Spinal cord (tissue), 10 donors: ENCODE measurements at places on chromosomes 2 and 18. TPM values are rescaled to one million over a fixed set of nuclear protein-coding genes. Genes with fewer than 3 reads are reported as not detected.

Gene GBX2
- 10.5 TPM for polyA plus RNA-seq

Gene CRYGD
- polyA plus RNA-seq = 7.1 TPM

Gene CFAP221
- 16.2 TPM for polyA plus RNA-seq

Gene PLEKHH2
- polyA plus RNA-seq = 9.0 TPM

Gene ZC3H15
- polyA plus RNA-seq = 89.1 TPM

Gene DES
- 3.5 TPM for polyA plus RNA-seq

Gene HJURP
- 11.0 TPM for polyA plus RNA-seq

Gene TANK
- 40.5 TPM for polyA plus RNA-seq

Gene RNU2-63P
- polyA plus RNA-seq = not detected

Gene DLX1
- polyA plus RNA-seq = 0.29 TPM

Gene MOGAT1
- 0.20 TPM for polyA plus RNA-seq

Gene EPHA4
- polyA plus RNA-seq = 54.5 TPM

Gene PID1
- polyA plus RNA-seq = 60.4 TPM

Gene CHRND
- 0.74 TPM for polyA plus RNA-seq

Gene PMAIP1
- polyA plus RNA-seq = 1.9 TPM

Gene TEX44
- not detected for polyA plus RNA-seq

Gene OXER1
- 2.7 TPM for polyA plus RNA-seq

Gene RAB6C
- 3.8 TPM for polyA plus RNA-seq

Gene ALK
- polyA plus RNA-seq = 15.9 TPM

Gene STPG4
- polyA plus RNA-seq = 0.74 TPM

Gene NGEF
- polyA plus RNA-seq = 46.3 TPM

Gene FAP
- polyA plus RNA-seq = 10.2 TPM

Gene CRYGC
- polyA plus RNA-seq = 0.44 TPM
